ENCODE measurements at places on chromosomes 7 and 10. TPM values are rescaled to one million over a fixed set of nuclear protein-coding genes. Genes with fewer than 3 reads are reported as not detected.

The GDF2 gene
- not detected for total RNA-seq

The ERVW-1 gene
- 0.16 TPM for total RNA-seq

The SUN3 gene
- total RNA-seq, result not detected

GRCh38 chr10:48609899-48610584 is 5.2 kb upstream of the ARHGAP22 start:
- peaks cover 35% of the 10 kb centered on the region for H3K27me3 ChIP-seq
- H3K27ac ChIP-seq, result no peak overlapping the region
- no peak for DNase-seq
- no peaks in the 10 kb centered on the region for H3K36me3 ChIP-seq
- H3K4me1 ChIP-seq, result peaks cover 20% of the 10 kb centered on the region

DNA sequence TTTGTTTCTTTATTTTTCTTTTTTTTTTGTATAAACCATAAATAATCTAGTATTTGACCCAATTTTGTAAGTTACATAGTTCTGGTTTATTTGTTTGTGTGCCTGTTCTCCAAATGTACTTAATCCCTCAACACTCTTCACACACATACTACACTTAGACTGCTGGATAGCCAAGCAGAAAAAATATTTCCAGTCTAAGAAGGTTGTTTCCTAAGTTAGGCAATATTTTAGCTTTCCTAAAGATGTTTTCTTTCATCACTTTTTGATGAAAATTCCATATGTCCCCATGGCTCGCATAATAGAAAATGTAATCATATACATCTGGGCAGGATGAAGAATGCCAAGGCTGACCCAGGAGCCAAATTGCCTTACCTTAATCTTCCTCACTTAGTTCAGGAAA is 105.3 kb downstream of the PPP1R3A start:
- H3K4me3 ChIP-seq, result no peak overlapping the region
- H3K36me3 ChIP-seq, result no peaks in the 10 kb centered on the region

DNA sequence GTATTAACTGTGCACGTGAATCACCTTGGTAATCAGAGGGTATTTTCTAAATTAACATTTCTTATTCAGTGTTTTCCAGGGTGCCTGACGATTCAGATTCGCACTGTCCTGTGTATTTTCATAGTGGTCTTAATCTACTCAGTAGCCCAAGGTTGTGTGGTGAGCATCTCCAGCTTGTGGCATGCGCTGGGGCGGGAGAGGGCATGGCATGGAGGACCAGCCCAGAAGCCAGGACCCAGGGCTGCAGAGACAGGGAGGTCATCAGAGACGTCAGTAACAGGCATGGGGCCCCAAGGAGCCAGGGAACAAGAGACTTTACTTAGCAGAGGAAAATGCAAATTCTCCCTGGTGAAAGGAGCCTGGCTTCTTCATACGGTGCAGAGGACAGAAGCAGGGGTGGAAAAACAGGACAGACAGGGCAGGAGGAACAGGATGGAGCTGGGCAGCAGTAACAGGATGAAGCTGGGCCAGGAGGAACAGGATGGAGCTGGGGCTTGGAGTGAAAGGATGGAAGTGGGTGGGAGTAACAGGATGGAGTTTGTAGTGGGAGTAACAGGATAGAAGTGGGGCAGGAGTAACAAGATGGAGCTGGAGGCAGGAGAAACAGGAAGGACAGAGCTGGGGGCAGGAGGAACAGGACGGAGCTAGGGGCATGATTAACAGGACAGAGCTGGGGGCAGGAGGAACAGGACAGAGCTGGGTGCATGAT is 110.9 kb downstream of the ADCY1 start:
- no peak overlapping the region for H3K4me3 ChIP-seq
- no peak overlapping the region for H3K27ac ChIP-seq
- no peaks in the 10 kb centered on the region for H3K4me1 ChIP-seq
- DNase-seq, result no peak

- H3K4me1 ChIP-seq, result peaks cover 78% of the 10 kb centered on the region
- no peaks in the 10 kb centered on the region for H3K27me3 ChIP-seq
- peak overlapping the region; percentile 84 for H3K27ac ChIP-seq
- no peaks in the 10 kb centered on the region for H3K36me3 ChIP-seq
These were observed 188.5 kb upstream of the KLF14 start for GRCh38 chr7:130922206-130923112.

DNA sequence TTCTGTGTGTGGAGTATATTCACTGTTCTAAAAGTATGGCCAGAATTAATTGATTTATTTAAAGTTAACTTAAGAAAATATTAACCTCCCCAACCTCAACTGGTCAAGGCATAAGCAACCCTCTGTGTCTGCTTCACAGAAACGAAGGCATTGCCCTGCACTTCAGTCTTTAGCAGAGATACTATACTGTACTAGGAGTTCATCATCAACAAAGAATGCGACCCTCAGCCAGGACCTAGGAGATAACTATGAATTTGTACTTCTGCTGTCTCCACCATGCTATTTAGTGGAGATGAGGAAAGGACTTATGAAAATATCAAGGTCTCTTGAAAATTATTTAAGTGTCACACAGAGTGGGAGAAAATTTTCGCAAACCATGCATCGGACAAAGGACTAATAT is 35.7 kb upstream of the SEMA3D start:
- no peaks in the 10 kb centered on the region for H3K36me3 ChIP-seq
- no peak for DNase-seq
- H3K4me1 ChIP-seq, result no peaks in the 10 kb centered on the region
- no peak overlapping the region for H3K4me3 ChIP-seq
- no peak overlapping the region for H3K27ac ChIP-seq
- H3K27me3 ChIP-seq, result no peaks in the 10 kb centered on the region

- no peaks in the 10 kb centered on the region for H3K36me3 ChIP-seq
- no peak overlapping the region for H3K4me3 ChIP-seq
- peak overlapping the region; percentile 81 for H3K27ac ChIP-seq
- DNase-seq, result no peak
- peaks cover 36% of the 10 kb centered on the region for H3K4me1 ChIP-seq
These were observed 9.2 kb downstream of the CREM start for GRCh38 chr10:35135861-35136260.
